ENCODE measurements at places on chromosomes 6 and 20. TPM values are rescaled to one million over a fixed set of nuclear protein-coding genes. Genes with fewer than 3 reads are reported as not detected.

The LTA gene
- not detected for polyA plus RNA-seq

The PROKR2 gene
- not detected for polyA plus RNA-seq

The RCAN2 gene
- polyA plus RNA-seq = 7.4 TPM

The ISM1 gene
- 0.12 TPM for polyA plus RNA-seq

DNA sequence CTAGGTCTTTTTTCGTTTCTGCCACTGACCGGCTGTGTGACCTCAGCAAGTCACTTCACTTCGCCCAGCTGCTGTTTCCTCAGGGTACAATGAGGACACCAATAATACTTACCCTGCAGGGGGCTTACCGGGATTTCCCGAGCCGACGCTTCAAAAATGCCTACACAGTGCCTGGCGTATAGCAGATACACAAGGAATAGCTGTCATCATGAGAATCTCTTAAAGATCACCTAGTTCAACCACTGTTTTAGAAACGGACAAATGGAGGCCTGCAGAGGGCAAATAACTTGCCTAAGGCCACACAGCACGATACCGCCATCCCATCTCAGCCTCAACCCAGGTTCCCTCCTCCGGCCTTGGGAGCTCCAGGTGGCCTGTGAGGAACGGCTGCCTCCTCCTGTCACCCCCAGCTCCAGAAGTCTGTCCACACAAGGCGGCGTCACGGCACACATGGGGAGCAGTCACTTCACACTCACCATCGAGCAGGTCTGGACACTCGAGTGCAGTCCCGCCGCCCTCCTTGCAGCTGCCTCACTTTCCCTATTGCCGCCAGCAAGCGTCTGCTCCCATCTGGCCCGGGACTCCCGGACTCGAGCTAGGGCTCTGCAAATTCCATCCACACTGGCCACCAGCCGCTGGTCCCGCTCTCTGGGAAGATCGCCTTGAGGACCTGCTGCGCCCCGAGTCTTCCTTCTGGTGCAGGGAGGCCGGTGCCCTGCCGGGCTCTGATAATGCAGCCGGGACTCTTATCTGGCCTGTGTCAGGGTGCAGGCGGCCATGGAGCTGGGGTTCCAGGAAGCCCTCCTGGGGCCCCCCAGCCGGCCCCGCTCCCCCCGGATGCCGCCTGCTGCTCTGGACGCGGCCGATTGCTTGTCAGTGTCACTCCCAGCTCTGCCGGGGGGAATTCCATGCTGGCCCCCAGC, at the start of gene RIPOR3:
Gene RIPOR3 (minus strand): TSS at position 893 of the 923 bp plus-strand sequence. CDS start 414 bp downstream, at position 479.
- DNase-seq = no peak

DNA sequence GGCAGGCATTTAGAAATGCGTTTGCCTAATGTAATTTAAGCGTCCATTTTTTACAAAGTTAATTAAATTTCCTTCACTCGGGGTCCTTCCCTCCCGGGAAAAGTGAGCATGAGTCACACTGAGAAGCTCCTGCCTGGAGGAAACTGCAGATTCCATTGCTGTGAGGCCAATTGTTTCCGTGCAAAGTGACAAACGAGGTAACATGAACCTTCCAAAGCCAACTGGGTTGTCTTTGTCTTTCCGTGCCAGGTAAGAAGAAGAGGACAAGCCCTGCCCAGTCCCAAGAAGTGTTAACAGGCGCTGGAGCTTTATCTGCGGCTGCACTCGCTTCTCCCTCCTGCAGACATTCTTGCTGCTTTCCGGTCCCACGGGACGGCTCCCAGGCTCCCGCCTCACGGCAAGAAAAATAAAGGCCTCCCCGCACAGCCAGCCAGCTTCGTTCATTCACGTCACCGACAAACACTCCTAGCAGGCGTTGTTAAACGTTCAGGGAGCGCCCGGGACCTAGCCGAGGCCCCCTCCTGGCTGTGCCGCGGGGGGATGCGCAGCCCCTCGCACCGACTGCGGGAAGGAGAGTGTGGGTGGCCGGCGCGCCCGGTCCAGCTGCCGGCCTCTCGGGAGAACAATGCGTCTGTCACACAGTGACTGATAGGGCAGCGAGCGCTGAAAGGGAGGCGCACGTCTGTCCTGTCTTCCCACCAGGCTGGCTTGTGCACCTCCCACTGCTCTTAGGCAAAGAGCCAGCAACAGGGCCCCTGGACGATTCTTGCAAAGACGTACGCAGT, 61.5 kb upstream of the HDDC2 start:
- no peak for DNase-seq

DNA sequence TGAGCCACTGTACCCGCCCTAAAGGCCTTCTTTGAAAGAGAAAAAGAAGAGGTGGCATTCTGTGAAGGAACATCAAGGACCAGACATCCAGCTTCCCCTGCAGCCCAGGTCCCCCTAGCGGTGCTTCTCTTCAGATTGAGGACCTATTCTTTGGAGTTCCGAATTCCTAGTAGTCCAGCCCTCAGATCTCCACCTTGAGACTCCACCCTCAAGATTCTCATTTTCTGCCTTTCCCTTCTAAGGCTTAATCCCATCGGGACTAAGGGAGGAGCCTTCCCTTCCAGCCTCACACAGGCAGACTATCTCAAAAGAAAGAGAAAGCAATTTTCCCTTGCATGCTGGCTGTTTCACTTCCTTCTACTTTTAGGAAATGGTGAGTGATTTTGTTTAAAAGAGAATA, 32.5 kb downstream of the MUC22 start:
- no peak for DNase-seq

DNA sequence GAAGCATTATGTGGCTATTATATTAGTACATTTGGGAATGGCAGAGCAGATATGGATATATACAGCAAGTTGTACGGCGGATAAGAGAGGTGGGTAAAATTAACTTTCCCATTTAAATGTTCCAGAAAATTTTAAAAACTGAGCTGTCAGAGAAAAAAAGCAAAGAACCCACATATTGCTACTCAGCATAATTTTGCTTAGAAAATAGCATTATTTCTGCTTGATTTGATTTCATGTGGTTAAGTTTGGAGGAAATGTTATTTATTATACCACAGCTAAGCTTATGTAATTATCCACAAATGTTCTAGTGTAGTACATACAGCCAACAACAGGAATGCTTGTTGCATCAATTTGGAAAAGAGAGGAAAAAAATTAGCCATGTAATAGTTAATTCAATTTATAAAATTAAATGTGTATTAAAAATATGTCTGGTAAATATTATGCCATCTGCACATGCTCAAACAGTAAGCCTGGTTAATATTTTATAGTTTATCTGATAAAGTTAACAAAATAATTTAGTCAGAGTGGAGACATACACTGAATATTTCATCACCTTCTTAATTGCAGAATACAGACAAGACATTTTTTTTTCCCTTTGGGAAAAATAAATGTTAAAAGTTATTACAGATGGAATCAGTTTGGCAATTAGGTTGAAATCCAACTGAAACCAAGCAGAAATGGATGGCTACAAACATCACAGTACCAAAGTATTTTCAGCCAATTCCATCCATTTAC, 172.1 kb upstream of the ID4 start:
- no peak for DNase-seq

DNA sequence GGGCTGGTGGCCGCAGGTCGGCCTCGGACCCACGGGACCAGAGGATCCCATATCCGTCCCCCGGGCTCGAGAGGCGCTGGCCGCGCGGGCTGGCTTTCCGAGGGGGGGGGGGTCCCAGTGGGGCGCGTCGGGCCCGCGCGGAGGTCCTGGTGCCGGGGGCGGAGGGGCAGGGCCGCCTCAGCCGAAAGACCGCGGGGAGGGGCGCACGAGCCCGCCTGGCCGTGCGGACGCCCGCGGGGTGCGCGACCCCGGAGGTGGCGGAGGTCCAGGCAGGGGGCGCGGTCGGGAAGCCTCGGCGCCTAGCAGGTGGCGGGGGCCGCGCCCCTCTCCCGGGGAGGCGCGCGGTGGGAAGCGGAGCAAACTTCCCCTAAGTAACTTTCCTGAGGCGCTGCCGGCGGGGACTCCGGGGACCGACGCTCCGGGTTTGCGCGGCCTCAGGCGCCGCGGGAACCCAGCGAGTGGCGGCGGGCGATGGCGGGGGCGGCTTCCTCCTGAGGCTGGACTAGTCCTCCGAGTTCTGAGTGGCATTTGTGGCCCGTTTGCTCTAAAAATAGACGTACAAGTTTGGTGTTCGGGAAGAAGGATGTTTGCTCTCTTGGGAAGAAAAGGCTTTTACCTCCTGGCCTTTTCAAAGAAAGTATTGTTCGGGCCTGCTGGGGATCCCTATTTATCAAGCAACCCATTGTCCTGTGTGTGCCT, 26.5 kb upstream of the BTBD3 start:
- DNase-seq = no peak

- no peak for DNase-seq
These were observed 59.5 kb downstream of the ID4 start for GRCh38 chr6:19896693-19897010.

DNA sequence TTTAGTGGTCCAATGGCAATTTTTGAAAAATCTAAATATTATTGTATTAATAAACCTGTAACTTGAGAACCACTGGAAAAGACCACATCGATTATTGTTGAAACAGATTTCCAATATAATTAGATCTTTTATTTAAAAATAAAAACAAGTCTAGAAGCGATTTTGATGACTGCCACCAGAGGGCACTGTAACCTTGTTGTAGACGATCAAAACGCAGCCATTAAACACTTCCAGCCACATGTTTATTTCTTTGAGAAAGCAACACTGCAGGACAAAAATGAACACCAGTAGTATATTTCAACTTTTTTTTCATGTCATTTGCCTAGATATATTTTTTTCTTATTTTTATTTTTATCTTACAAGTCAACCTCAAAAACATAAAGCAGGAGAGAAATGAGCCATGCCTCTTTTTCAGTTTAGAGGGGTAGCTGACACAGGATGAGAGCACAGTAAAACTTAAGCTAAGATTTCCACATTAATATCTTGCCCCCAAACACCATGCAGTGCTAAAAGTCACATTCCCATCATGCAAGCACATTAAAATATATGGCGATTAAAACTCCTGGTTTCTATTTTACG, 115.4 kb downstream of the OPRM1 start:
- no peak for DNase-seq

GRCh38 chr6:119586250-119586882, 236.8 kb upstream of the MAN1A1 start:
- no peak for DNase-seq

- no peak for DNase-seq
These were observed 10.9 kb upstream of the ZBTB2 start for GRCh38 chr6:151402228-151402627.

DNA sequence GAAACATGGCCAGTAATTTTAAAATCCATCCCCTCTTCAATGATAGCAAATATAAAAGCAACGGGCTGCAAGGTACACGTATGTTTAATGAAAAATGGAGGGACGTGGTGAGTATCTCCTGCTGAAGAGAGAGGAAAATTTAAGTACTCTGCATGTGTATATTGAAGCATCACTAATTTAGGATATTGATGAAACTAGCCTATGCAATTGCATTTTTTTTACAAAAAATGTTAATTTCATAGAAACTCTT, 362 bp upstream of the TMX4 start:
- no peak for DNase-seq

DNA sequence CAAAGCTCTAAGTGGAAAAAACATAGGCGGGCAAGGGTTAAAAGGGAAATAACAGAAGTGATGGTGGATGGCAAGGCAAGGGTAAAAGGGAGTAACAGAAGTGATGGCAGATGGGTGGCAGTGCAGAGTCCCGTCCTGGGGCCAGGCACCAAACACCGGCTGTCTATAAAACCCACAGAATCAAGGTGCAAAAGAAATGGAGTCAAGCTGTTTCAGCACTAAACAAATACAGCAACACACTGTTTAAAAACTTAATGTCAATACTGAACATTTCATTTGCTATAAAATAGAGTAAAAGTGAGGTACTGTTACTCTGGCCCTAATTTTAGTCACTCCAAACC, 87.6 kb downstream of the MAN1A1 start:
- no peak for DNase-seq

GRCh38 chr6:143185288-143185687, 124.6 kb downstream of the AIG1 start:
- DNase-seq = no peak

DNA sequence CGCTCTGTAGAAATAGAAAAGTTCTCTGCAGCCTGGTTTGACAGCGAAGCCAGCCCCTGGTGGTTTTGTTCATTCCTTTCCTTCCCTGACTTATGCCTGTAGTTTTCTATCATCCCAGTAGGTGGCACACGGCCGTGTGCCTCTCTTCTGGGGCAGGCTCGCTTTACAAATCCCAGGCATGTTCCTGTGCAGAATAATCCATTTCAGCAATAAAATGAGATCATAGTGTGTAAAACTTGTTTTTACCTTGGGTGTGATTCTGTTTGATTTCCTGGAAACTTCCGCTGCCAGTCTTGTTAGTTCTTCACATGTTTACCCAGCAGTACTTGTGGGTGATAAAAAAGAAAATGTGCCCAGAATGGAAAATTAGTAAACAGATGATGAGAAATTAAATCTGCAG, 7.4 kb upstream of the INSM1 start:
- peak; percentile 5 for DNase-seq

DNA sequence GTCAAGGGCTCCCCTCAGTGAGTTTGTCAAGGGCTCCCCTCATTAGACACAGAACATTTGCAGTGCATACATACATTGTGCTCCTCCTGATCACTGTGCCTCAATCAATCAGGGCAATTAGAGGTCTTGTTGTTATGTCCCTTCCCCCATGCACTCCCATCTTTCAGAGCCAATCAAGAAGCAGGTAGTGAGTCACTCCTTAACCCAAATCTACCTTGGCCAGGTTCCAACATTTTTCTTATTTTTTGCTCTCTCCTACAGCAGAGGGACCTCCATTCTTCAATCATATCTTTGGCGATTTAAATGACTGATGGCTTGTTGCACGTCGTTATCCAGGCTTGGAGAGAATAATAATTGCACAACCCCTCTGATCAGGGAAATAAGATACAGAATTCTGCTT, 409.9 kb upstream of the SPTLC3 start:
- no peak for DNase-seq

DNA sequence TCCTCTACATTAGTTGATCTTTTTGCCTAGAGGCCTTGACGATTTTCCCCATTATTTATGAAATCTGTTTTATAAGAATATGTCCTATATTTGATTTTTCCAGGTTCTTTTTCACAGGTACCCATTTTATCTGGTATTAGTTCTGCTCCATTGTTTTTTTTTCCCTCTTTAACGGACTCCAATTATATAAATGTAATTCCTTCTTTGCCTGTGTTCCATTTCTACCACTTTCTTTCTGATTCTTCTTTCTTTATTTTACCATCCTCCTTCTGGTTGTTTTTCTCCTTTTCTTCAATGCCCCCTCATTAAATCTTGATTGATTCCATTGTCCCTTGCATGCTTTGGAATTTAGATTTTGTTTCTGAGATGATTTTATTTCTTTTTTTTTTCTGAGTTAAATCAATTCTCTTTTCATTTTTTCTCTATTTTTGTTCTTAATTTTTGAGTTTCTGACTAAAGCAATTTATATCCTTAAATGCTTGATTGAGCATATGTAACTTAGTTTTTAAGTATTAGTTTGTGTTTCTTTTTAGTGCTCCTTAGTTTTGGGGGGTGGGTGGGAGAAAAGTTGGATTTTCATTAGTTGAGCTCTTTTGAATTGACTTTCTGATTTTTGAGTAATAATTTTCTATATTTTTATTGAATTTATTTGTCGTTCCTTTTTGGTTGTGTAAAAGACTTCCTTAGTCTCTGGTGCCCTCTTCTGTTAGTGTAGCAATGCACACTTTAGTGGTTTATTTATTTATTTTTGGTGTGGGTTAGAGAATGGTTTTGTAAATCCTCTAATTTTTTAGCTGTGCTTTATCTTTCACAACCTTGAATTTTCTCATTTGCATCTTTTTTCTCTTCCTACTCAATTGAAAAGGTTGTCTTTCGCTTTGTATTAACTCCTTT, 140.8 kb downstream of the FARS2 start:
- no peak for DNase-seq

Data from BJ (cell line).